ENCODE measurements at places on chromosomes 4 and X.

DNA sequence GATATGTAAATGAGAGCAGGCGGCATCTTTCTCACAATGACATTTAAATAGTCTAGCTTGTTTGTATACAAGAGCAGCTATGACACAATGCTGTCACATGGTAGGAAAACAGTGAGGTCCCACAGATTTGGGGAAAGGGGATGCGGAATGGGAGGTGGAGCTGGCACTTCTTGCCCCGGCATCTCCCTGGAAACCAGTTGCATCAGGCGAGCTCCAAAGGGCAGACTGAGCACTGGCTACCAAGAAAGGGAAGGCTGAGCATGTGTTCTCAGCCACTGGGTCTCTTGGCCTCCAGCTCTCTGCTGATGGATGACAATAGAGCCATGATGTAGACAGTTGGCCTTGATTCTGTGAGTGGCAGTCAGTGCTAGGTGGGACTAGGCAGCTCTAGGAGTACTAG is 109.0 kb downstream of the UCHL1 start:
- no peak overlapping the region for H3K27ac ChIP-seq
- H3K27me3 ChIP-seq: no peaks in the 10 kb centered on the region
- no peak for DNase-seq

- H3K36me3 ChIP-seq: no peaks in the 10 kb centered on the region
- H3K27me3 ChIP-seq: no peaks in the 10 kb centered on the region
- H3K4me1 ChIP-seq: no peaks in the 10 kb centered on the region
- H3K4me3 ChIP-seq: no peak overlapping the region
Measured at GRCh38 chrX:57227691-57228090, 58.8 kb upstream of the FAAH2 start.

- H3K36me3 ChIP-seq: no peaks in the 10 kb centered on the region
- no peak overlapping the region for H3K4me3 ChIP-seq
- DNase-seq: no peak
- H3K27me3 ChIP-seq: no peaks in the 10 kb centered on the region
- no peaks in the 10 kb centered on the region for H3K4me1 ChIP-seq
Measured at GRCh38 chrX:148146121-148146520, 165.0 kb downstream of the FMR1NB start.

DNA sequence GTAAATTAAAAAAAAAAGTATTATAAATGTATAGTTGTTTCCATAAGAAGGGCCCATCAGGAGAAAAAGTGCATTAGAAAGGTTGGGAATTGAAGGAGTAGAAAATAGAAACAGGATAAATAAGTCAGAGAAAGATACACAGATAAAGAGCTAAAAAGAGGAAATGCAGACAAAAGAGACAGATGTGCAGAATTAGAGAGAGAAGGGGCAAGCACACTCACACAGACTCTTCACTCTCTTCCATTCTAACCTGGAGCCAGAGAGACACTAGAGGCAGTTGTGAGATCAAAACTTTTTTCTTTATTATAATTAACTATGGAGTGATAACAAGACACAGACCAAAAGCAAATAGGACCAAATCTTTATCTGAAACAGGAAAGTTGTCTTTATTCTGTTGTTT is 134.1 kb downstream of the CEP135 start:
- no peak for DNase-seq
- no peaks in the 10 kb centered on the region for H3K36me3 ChIP-seq
- H3K4me1 ChIP-seq: peaks cover 14% of the 10 kb centered on the region
- H3K27me3 ChIP-seq: no peaks in the 10 kb centered on the region
- H3K27ac ChIP-seq: no peak overlapping the region

- H3K4me3 ChIP-seq: no peak overlapping the region
- no peaks in the 10 kb centered on the region for H3K27me3 ChIP-seq
- no peaks in the 10 kb centered on the region for H3K4me1 ChIP-seq
- no peaks in the 10 kb centered on the region for H3K36me3 ChIP-seq
- no peak for DNase-seq
Measured at GRCh38 chr4:8513931-8514330, 66.3 kb upstream of the GPR78 start.

DNA sequence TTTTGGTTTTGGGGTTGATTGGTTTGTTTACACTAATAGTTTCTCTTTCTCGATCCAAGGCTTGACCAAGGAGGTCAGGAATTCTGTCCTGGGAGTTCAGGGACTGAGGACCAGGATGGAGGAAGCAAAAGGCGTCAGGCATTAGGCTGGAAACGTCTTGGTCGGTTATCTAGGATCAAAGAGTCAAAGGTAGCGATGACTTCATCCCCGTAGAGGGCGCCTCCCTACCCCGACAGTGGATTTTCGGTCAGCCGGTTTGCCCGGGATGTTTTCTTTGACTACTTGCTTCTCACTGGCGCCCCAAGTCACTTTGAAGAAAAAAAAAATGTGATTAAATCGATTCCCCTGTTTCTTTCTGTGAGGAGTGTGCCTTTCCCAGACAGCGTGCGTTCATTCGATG is 980 bp upstream of the FHDC1 start:
- H3K4me3 ChIP-seq: no peak overlapping the region
- H3K27ac ChIP-seq: peak overlapping the region; percentile 77
- H3K36me3 ChIP-seq: no peaks in the 10 kb centered on the region
- H3K4me1 ChIP-seq: no peaks in the 10 kb centered on the region

DNA sequence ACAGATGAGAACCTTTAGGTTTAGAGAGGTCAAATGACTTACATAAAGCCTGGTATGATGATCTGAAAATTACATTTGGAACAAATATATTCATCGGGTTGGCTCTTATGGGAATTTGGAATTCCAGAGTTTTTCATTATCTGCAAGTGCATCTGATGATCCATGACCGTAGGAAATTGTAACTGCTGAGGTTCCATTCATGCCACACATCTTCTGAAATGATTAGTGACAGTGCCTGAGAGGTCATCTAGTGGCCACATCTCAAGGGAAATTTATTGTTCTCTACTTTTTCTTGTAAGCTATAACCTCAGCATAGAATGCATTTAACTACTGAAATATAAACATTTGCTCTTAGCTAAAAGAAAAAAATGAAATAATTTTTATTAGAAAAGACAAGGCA is 105.8 kb upstream of the NWD2 start:
- DNase-seq: no peak
- no peaks in the 10 kb centered on the region for H3K27me3 ChIP-seq
- no peak overlapping the region for H3K27ac ChIP-seq
- no peak overlapping the region for H3K4me3 ChIP-seq
- H3K4me1 ChIP-seq: no peaks in the 10 kb centered on the region

- no peak overlapping the region for H3K27ac ChIP-seq
- H3K4me3 ChIP-seq: no peak overlapping the region
- H3K4me1 ChIP-seq: no peaks in the 10 kb centered on the region
- no peak for DNase-seq
- no peaks in the 10 kb centered on the region for H3K36me3 ChIP-seq
Measured at GRCh38 chr4:153185331-153185852, 18.9 kb upstream of the TRIM2 start.

- peaks cover 4% of the 10 kb centered on the region for H3K4me1 ChIP-seq
- no peaks in the 10 kb centered on the region for H3K36me3 ChIP-seq
- H3K27me3 ChIP-seq: no peaks in the 10 kb centered on the region
- peak overlapping the region; percentile 56 for H3K27ac ChIP-seq
- peak; percentile 83 for DNase-seq
Measured at GRCh38 chr4:56958111-56958517, 19.3 kb downstream of the NOA1 start.

- no peak overlapping the region for H3K27ac ChIP-seq
- DNase-seq: no peak
- H3K4me3 ChIP-seq: no peak overlapping the region
- no peaks in the 10 kb centered on the region for H3K4me1 ChIP-seq
Measured at GRCh38 chrX:103730147-103730795, 19.6 kb downstream of the TMEM31 start.

DNA sequence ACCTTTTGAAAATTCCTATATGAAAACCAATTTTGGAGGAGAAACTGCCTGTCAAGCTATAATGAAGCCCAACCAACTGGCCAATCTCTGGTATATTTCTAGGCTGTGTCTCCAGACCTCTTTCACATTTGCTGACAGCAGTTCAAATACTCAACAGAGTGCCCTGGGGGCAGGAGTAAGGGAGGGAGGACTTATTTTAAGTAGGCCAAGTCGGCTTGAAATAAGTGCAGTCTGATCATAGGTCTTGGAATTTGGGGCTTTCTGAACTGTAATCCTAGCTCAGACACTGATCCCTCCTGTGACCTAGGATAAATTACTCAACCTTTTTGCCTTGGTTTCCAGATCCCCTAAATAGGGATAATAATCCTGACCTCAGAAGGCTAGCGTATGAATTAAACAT is 59.4 kb upstream of the SLC7A11 start:
- no peaks in the 10 kb centered on the region for H3K27me3 ChIP-seq
- H3K4me3 ChIP-seq: no peak overlapping the region
- H3K4me1 ChIP-seq: no peaks in the 10 kb centered on the region
- DNase-seq: no peak
- H3K36me3 ChIP-seq: no peaks in the 10 kb centered on the region
- no peak overlapping the region for H3K27ac ChIP-seq

GRCh38 chr4:78529569-78530209 is 21.9 kb upstream of the ANXA3 start:
- no peak overlapping the region for H3K4me3 ChIP-seq
- no peaks in the 10 kb centered on the region for H3K27me3 ChIP-seq
- H3K27ac ChIP-seq: no peak overlapping the region
- DNase-seq: no peak

DNA sequence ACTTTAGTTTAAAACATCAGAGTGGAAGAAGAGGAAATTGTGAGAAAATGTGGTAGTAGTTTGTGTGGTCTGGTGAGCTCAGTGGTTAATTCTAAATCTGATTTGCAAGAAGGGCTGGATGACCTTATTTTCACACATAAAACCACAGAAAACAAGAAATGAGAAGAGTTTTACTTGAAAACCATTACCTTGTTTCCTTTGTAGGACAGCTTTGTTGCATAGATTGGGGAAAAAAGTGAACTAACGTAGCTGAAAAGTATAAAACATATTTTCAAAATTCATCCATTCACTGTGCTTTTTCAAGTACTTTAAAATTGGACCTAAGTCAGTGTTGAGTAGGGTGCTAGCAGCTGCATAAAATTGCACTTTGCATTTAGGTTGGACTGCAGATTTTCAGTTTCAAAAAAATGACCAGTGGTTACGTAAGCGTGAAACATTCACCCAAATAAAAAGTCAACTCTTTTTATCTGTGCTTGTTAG is 211.3 kb downstream of the ARHGAP10 start:
- no peak overlapping the region for H3K27ac ChIP-seq
- no peaks in the 10 kb centered on the region for H3K36me3 ChIP-seq
- no peaks in the 10 kb centered on the region for H3K27me3 ChIP-seq
- DNase-seq: no peak
- no peak overlapping the region for H3K4me3 ChIP-seq

- H3K27me3 ChIP-seq: no peaks in the 10 kb centered on the region
- H3K4me1 ChIP-seq: peaks cover 8% of the 10 kb centered on the region
- no peak overlapping the region for H3K4me3 ChIP-seq
- no peaks in the 10 kb centered on the region for H3K36me3 ChIP-seq
- H3K27ac ChIP-seq: peak overlapping the region; percentile 72
- no peak for DNase-seq
Measured at GRCh38 chr4:99402765-99403164, 32.4 kb downstream of the ADH7 start.

GRCh38 chr4:14303856-14304255 is 676.3 kb upstream of the BOD1L1 start:
- no peak for DNase-seq
- no peaks in the 10 kb centered on the region for H3K27me3 ChIP-seq
- no peak overlapping the region for H3K4me3 ChIP-seq
- H3K36me3 ChIP-seq: no peaks in the 10 kb centered on the region
- no peaks in the 10 kb centered on the region for H3K4me1 ChIP-seq
- no peak overlapping the region for H3K27ac ChIP-seq

- no peak for DNase-seq
- H3K4me1 ChIP-seq: no peaks in the 10 kb centered on the region
- H3K27ac ChIP-seq: no peak overlapping the region
- no peaks in the 10 kb centered on the region for H3K27me3 ChIP-seq
- H3K36me3 ChIP-seq: no peaks in the 10 kb centered on the region
Measured at GRCh38 chr4:126821152-126821551, 811.6 kb upstream of the INTU start.

- H3K4me1 ChIP-seq: no peaks in the 10 kb centered on the region
- H3K27me3 ChIP-seq: no peaks in the 10 kb centered on the region
- H3K4me3 ChIP-seq: no peak overlapping the region
- DNase-seq: no peak
Measured at GRCh38 chr4:165009493-165010227, 22.1 kb upstream of the TRIM60 start.

GRCh38 chr4:44447563-44448504 is 775 bp downstream of the KCTD8 start:
- H3K4me1 ChIP-seq: peaks cover 13% of the 10 kb centered on the region
- peak overlapping the region; percentile 61 for H3K4me3 ChIP-seq
- H3K27ac ChIP-seq: peak overlapping the region; percentile 74
- no peaks in the 10 kb centered on the region for H3K36me3 ChIP-seq
- peaks cover 77% of the 10 kb centered on the region for H3K27me3 ChIP-seq
- no peak for DNase-seq

DNA sequence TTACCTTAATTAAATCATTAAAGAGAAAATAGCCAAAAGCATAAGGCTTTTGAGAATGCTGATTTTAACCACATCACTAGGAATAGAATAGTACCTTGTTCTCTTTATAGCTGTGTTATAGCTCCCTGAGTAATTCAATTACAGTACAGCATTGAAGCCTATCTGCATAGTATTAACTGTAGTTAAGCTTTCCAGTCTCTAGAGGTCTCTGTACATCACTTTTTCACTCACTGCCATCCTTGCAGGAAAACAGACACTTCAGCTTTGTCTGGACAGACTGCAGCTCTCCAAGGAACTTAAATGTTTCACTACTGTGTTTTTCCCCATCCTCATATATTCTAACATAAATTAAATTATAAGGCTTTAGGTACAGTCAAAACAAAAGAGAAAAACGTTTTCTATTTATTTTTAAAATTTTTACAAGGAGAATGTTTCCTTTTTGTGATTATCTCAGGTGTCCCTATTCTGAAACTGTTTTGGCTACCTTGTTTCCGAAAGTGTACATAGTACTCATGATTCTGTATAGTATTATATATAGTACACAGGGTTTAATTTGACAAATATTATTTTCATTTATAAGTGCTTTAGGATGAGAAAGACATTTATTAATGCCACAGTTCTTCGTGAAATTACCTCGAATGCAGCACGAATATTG is 407.9 kb downstream of the PCDH18 start:
- no peak overlapping the region for H3K27ac ChIP-seq
- peak overlapping the region; percentile 36 for H3K4me3 ChIP-seq
- no peak for DNase-seq

DNA sequence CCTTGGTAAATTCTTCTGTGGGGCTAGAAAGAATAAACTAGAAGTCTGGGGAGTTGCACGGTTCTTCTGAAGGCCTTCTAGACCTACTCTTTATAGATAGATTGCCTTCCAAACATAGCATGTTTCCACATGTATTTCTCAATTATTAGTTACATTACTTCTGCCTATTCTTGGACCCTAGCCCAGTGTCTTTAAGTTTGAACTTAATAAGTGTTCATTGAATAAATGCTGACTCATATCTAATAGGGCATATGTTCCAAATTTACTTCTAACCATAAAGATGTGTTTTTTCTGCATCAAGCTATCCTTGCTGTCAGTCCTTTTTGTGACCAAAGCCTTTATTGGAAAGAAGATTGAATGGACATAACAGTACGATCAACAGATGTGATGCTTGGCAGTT is 503.6 kb upstream of the ZFP42 start:
- no peak overlapping the region for H3K4me3 ChIP-seq
- no peaks in the 10 kb centered on the region for H3K27me3 ChIP-seq
- DNase-seq: no peak
- H3K4me1 ChIP-seq: no peaks in the 10 kb centered on the region
